Glutamatergic neuron (in vitro differentiated cells): ENCODE measurements at places on chromosomes 12 and 14. TPM values are rescaled to one million over a fixed set of nuclear protein-coding genes. Genes with fewer than 3 reads are reported as not detected.

- no peak for DNase-seq
These were observed 123.0 kb downstream of the SLC38A4 start for GRCh38 chr12:46702581-46703344.

- no peak for DNase-seq
These were observed 3.2 kb upstream of the SSPN start for GRCh38 chr12:26192142-26192541.

DNA sequence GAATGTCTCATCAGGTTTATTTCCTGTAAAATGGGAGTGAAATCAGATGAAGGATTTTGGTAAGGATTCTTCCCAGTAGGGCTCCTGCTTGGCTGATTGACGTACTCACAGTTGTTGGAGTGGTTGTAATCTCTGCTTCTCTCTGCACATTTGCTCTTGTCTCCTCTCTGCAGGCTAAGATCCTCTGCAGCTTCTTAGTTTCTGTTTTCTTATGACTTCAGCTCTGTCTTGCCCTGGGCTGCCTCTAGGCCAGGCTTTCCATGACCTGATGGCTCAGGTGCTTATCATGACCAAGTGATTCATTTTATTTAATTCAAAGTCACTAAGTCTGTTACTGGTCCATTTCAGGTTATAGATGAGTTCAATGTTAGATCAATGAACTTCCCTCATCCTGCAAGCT lies 394.5 kb upstream of the DDHD1 start:
- no peak for DNase-seq

DNA sequence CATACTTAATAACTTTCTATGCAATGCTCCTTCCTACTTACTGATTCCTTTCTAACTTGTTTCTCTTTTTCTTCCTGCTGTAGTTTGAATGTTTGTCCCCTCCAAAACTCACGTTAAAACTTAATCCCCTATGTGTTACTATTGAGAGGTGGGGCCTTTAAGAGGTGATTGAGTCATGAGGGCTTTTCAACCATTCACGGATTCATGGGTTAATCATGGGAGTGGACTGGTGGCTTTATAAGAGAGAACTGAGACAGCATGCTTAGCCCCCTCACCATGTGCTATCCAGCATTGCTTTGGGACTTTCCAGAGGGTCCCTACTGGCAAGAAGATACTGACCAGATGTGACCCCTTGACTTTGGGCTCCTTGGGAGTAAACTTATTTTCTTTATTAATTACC lies 66.0 kb upstream of the TRIM9 start:
- DNase-seq: no peak

- no peak for DNase-seq
These were observed 1.1 kb upstream of the TMEM121 start for GRCh38 chr14:105525326-105525725.

DNA sequence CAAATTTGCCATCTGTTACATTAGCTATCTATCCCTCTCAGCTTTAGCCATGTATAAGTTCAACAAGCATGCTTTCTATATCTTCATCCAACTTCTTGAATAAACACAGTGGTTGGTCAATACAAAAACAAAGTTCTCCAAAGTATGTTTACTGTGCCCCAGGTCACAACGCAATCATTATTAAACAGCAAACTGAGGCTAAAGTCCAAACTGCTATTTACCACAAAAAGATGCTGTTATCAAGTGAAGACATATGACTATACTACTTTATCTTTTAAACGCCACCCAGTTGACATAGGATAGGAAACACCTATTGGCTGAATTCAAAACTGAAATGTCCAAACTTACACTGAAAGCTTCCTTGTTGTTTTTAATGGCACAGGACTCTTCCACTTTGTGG lies 11.7 kb downstream of the ZCCHC8 start:
- no peak for DNase-seq

TAS2R30 gene
- 5.1 TPM for total RNA-seq
